Caco-2 (cell line): ENCODE measurements at places on chromosomes 16 and 17.

DNA sequence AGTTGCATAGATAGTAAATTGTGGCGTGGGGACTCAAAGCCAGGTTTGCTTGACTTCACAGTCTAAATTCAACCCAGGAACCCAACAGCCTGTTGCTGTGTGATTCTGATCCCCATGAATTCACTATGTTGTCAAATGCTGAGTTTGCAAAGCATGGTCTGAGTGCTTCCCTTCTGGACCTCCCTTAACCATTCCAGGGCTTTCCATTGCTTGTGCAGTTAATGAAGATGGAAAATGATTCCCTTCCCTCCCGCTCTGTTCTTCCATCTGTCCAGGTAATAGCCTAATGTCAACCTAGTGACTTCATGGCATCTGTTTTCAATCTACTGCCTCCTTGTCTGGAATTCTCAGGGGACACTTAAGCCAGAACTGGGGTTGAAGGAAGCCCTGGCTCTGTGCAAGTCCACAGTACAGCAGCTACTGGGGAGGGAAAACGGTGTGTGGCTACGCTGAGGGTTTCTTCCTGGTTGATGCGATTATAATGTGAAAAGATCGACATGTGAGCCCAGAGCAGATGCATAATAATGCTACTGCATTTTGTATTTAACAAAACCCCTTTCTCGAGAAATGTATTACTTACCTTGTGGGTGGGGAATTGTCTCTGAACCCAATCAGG is 206.7 kb downstream of the CDH13 start:
- DNase-seq: no peak

DNA sequence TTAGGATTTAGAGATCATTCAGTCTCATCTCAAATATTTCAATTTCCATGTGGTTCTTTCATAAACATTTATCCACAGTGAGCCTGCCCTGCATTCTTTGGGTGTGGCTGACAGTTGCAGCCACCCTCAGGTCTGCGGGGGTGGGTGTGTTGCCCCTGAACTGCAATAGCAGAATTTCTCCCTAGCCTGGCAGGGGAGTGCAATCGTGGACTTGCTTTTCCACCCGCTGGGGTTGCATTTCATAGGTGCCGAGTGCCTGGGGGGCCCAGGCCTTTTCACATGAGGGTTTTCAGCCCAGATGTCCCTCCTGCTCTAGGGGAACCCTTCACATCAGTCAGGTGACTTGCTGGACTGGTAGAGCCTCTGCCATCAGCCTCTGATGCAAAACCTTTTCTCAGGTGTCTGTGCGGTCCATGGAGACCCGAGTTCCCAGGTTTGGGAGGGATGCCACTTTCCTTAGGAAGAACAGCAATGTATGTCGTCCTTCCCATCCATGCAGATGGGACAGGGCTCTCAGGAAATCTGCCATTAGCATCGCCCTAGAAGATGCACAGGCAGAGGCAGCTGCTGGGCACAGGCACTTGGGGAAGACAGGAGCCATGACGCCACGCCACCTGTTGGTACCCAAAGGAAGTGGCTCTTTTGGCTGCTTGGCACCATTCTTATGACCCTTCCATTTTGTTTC is 2.4 kb upstream of the USP36 start:
- DNase-seq: no peak

GRCh38 chr17:6196355-6196754 is 126.2 kb downstream of the WSCD1 start:
- DNase-seq: no peak

- no peak for DNase-seq
These were observed 3.2 kb upstream of the NLK start for GRCh38 chr17:28039251-28039650.

DNA sequence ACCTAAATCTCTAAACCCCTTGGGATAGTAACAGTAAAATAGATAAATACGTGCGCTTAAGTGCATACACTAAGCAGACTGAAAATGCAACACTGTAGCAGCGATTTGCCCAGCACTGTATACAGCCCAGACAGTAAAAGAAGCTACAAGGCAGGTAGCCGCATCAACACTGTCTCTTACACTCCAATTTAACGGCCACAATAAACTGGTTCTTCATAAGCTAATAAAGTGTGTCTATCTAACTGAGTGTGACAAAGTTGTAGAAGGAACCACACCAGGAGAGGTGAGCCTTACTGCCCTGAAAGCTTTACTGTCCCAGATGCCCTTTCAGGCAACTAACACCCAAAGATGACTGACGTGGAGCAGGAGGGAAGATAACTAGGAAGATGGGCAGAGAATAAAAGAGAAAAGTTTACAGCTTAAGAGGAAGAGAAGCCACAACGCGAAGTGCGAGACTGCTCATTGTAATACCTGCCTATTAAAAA is 847 bp downstream of the ZDHHC7 start:
- DNase-seq: no peak

- no peak for DNase-seq
These were observed 5.2 kb downstream of the C16orf46 start for GRCh38 chr16:81071805-81072204.

GRCh38 chr17:8125154-8125946 is 1.4 kb upstream of the HES7 start:
- peak; percentile 79 for DNase-seq

- no peak for DNase-seq
These were observed 33.4 kb downstream of the BRD7 start for GRCh38 chr16:50335196-50335958.

DNA sequence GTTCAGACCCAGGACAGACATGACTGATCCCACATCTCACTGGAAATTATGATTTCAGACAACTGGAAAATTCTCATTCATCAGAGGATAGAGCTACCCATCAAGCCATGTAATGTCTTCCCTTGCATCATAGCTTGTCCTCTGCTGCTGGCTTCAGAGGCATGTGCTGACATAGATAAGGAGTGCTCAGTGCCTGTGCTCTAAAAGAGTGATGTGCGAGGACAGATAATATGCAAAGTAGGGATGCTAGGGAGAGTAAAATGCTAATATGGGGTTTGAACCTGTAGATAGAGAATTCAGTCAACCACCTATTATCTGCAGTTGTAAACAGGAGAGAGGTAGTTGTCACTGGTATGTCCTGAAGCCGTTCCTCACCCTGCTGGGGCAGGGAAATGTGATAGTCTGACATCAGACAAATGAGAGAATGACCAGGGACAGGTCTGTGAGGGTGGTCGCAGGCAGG is 349.7 kb upstream of the CCL2 start:
- no peak for DNase-seq

- no peak for DNase-seq
These were observed 78.0 kb downstream of the YPEL2 start for GRCh38 chr17:59409336-59410048.
